ENCODE measurements at places on chromosomes 3 and 15.
A peak's percentile ranks its signal among the peaks of the same experiment; 100 is the strongest.

- no peak for DNase-seq
Measured at GRCh38 chr3:112357930-112358780, 25.2 kb downstream of the CD200 start.

- DNase-seq = no peak
Measured at GRCh38 chr15:50653156-50653743, 33.3 kb downstream of the TRPM7 start.

DNA sequence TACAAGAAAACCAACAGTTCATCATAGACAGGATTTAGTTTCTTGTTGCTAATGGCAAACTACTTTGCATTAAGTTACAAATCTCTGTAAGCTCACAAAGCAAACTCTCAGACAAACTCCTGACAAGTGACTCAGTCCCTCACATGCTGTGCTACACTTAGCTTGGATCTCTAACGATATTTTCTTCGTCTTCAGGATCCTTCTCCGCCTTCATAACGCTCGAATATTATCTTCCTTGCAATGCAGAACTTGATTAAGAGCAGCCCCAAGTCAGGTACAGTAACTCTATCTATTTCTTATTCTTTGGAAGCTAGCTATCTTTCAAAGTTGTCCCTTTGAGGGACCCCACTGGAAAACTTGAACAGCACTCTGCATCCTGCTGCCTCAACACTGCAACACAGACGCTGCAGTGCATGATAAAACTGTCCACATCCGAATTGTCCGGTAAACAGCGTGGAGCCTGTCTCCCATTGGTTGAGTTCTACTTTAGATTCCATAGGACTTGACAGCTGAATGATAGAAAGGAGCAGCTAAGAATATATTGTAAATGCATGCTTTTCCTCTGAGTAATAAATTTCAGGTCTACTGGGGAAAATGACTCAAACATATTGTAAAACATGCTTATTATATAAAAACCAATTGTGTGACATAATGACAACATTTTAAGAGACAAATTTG lies 61.3 kb downstream of the UACA start:
- DNase-seq = peak; percentile 64

DNA sequence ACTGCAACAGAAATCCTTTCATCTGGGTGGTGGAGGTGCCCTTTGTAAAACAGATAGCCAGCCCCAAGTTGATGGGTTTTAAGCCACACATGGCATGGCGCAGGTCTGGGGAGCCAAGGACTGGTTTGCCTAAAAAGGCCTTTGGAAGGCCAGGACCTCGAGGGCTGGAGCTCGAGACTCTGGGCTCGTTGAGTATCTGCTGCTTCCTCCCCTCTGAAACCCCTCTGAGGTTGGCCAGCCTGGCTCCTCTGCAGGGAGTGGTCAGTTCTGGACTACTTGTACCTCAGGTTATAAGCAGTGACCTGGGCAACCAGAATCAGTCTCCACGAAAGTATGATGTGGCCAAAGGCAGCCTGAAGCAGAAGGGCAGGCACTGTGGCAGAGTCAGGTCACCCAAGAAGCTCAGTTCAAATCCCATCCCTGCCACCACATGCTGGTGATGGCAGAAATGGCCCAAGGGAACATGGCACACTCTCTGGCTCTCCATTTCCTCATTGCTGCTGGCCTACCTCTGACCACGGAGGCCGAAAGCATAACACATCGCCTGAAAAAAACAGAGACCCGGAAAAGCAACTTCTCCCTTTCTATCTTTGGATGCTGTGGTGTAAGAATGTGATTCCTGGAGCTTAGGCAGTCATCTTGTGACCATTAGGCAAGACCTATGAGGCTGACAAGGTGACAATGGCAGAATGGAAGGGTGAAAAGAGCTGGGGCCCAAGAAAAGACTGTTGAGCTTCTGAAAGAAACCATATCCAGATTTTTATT lies 51.2 kb downstream of the WNT7A start:
- DNase-seq = no peak

GRCh38 chr3:133468251-133468721 lies 68.4 kb downstream of the BFSP2 start:
- no peak for DNase-seq
